Right forelimb (tissue), 1 donor: ENCODE measurements at places on chromosomes 6 and 20.

- DNase-seq = no peak
Measured at GRCh38 chr6:153735761-153736160, 303.3 kb upstream of the OPRM1 start.

DNA sequence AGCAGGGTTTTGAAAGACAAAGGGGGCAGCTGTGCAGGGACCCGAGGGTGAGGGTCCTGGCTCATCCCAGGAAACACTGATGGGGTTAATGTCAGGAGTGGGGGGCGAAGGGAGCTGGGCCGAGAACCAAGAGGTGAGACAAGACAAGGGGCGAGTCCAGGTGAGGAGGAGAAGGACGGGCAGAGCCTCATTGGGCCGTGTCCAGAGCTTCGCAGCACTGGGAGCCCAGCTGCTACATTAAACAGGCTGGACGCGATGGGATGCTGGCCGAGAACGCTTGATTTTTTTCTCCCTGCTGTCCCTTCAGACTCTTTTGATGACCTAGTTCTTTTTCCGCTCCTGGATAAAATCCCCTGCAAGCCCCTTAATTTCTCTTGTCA, 172.8 kb upstream of the SNX9 start:
- peak; percentile 72 for DNase-seq

DNA sequence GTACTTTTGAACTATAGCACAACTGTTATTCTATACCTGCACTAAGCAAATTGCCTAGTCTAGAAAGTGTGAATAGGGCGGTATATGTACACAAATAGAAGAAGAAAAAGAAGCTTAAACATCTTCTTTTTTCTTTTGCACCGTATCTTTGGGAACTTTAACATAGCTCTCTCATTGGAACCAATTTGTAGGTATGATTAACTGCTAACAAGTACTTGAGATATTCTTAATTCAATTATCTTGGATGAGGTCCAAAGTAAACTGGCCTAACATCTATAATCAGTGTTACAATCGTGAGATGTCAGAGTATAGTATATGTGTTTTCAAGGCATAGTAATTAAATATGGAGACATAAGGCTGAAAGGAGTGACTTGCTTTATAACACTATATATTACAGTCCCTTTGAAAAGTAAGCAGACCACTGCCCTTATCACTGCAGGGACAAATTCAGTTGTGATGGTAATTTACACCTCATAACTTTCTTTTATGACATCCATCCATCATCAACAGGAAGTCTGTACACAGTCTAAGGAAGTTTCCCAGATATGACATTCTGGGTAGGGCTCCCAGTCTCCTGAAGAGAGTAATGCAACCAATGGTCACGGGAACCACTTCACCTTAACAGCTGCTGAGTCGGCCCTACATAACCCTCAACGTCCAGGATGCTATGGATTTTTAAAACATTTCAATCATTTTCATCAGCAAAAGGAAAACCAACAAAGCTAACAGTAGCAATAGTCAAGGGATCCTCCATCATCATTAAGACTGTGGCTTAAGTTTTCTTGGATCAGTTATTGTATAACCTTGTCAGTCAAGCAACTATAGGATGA, 37.6 kb downstream of the NKAIN2 start:
- DNase-seq = no peak

- DNase-seq = no peak
Measured at GRCh38 chr6:8075185-8075584, 11.0 kb upstream of the BLOC1S5 start.

DNA sequence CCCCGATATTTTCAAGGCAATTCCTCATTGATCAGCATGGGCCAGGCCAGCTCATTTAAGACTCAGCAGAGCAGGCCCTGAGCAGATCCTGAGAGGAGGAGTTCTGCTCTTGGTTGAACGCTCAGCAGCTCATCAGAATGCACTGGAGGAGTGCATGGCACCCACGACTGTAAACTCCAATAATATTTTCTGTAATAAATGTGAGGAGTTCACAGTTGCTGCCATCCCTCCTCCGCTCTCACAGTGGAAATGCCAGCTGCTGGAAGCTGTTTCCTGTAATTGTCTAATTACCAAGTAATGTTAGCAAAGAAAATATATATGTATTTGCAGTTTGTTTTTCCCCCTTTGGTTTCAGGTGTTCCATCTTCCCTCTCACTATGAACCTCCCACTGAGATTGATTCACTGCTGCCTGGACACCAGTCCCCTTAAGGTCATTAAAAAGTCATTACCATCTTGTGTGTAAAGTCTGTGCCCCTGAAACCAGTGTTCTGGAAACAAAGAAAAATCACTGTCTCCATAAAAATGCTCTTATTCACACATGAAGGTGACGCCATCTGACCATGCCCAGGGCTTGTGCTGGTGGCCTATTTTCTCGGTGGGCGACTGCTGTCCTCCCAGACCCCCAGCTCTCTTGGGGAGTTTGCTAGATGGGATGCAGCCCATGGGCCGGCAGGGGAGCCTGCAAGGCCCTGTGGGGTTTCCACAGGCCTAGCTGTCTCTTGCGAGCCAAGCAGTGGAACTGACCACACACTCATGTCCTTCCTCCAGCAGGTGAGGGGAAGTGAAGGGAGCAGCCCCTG, 374.2 kb downstream of the ZFAND3 start:
- peak; percentile 27 for DNase-seq

- no peak for DNase-seq
Measured at GRCh38 chr6:118869894-118870589, 23.9 kb upstream of the ASF1A start.

GRCh38 chr6:84643778-84644177, 120.6 kb downstream of the TBX18 start:
- DNase-seq = no peak

GRCh38 chr6:138970856-138971425, 17.1 kb downstream of the REPS1 start:
- DNase-seq = no peak

DNA sequence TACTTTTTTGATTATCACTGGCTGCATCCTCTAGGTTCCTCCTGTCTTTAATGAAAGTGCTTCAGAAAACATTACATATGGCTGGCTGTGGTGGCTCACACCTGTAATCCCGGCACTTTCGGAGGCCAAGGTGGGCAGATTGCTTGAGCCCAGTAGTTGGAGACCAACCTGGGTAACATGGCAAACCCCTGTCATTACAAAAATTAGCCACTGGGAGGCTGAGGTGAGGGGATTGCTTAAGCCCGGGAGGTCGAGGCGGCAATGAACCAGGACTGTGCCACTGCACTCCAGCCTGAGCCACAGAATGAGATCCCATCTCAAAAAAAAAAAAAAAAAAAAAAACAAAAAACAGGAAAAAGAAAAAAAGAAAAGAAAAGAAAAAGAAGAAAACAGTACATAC, 35.3 kb downstream of the BEND3 start:
- DNase-seq = no peak

- DNase-seq = no peak
Measured at GRCh38 chr20:17571153-17571527, 1.3 kb downstream of the DSTN start.

GRCh38 chr6:48476257-48476656, 365.3 kb upstream of the PTCHD4 start:
- DNase-seq = no peak

- DNase-seq = peak; percentile 44
Measured at GRCh38 chr6:17725083-17725482, 18.4 kb upstream of the NUP153 start.

DNA sequence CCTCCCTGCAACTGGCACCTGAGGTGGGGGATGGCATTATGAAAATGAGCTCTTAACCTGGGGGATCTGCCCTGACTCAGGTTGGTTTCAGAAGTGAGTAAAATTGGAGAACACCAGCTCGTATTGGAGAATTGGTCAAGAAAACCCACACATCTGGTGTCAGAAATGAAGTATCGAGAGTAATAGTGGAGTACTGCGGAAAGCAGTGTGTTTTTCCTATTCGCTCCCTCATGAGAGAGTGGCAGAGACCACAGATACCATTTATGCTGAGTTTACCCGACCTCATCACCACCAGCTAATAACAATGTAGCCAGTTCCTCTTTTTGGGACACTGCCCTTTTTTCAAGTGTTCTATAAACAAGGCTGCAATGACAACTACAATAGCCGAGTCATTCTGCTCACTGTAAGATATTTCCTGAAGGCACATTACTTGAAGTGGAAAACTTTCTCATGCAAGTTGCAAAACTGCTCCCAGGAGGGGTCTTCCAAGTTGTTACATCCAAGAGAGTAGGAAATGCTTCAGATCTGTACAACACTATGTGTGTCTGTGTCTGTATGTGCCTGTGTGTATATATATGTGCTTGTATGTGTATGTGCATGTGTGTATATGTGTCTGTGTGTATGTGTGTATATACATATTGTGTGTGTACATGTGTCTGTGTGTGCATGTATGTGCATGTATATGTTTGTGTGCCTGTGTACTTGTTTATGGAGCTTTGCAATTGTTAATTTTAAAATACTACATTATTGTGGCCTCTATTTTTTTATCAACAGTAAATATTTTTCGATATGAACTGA, 106.0 kb upstream of the CST7 start:
- peak; percentile 38 for DNase-seq

DNA sequence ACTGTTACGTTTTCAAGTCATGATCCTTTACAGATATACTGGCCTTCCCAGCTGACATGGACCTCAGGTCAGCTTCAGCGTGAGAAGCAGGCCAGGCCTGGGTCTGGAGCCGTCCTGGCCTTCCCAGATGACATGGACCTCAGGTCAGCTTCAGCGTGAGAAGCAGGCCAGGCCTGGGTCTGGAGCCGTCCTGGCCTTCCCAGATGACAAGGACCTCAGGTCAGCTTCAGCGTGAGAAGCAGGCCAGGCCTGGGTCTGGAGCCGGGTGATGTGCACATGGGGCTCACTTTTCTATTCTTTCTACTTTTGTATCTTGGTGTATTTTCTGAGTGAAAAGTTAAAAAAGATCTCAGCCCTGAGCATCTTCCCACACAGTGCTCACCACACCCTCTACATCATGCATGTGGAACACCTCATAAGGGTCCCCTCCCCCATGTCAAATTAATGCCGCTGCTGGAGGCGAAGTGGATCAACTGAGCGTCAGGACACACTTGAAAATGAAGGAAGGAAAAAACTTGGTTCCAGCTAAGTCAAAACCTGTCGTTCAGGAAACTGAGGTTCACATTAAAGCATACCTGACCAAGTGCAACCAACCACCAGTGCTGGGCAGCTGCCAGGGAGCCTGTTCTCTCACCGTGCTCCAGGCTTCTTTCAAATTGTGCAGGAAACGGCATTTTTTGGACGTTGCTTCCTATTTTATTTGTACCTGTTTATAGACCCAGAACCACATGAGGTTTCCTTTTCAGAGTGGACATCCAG, 32.2 kb downstream of the KIF25 start:
- no peak for DNase-seq

DNA sequence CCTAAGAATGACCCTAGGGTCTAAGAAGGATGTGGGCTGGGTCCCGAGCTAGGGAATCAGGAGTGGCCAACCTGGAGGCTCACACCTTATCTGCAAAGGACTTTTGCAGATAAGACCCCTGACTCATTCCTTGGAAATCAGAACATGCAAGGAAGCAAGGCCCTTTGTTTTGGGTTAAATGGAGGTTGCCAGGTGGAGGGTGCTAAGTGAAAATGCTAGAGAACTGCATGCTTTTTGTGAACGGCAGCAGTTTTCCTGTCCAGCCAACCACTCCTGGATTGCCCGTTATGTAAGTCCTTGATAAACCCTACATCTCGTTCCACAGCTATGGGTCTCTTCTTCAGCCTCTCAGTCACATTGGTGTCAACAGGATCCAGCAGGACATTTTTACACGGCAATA, 52.1 kb upstream of the CST7 start:
- no peak for DNase-seq

DNA sequence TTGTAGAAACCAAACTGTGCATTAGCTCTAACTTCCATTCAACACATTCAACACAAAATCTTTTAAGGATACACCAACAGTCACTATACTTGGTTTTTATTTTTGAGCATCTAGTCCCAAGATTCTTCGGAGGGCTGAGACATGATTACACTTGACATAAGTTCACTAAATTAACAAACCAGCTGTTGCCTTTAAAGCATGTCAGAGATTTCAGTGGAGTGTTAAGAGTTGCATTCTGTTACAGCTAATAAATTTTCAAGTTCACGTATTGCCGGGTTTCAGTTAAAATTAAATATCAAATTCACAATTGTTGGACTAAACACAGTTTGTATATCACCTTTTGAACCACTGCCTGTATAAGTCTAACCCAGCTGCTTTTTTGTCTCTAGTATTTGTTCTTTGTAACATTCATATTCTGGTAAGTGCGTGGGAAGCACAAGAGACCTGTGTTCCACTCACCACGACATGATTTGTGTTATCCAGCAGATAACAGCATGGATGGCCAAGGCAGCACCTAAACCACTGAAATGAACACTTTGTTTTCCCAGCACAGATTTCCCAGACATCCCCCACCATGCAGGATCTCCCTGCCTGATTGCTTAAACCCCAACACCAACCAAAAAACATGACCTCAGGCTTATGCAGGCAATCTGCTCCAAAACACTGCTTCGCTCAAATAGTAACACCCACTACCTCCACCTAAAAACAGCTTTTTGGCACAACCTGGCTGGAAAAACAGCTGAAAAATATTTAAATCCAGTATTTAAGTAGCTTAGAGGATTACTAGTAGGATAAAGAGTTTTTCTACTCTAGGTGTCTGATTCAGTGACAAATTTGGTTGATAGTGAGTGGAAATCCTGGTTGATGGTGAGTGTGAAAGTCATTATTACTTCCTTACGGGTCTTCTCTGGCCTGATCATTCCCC, 286.5 kb upstream of the NT5E start:
- DNase-seq = no peak

DNA sequence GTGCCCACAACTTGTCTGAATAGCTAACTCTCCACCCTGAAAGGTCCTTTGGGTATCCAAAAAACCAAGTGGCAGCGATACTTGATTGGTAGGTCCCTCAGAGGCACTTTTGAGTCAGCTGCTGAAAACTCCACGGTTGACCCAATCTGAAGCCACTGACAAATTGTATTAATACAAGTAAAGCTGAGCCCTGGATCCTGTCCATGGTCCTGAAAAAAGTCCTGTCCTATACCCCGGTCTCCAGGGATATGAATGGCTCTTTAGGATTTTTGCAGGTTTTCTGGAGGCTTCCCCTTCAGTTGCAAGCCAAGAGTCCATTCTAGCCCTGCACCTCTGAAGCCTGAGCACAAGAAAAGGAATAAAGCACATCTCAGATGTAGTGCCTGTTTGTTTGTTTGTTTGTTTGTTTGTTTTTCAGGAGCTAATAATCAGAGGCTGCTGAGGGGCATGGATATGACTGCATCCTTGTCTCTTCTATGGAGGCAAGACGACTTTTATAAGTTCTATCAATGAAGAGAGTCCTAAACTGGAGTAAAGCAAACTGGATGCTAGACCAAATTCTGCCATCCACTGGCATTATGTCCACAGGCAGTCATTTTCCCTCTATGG, 1.7 kb upstream of the SLC12A5 start:
- DNase-seq = peak; percentile 53

DNA sequence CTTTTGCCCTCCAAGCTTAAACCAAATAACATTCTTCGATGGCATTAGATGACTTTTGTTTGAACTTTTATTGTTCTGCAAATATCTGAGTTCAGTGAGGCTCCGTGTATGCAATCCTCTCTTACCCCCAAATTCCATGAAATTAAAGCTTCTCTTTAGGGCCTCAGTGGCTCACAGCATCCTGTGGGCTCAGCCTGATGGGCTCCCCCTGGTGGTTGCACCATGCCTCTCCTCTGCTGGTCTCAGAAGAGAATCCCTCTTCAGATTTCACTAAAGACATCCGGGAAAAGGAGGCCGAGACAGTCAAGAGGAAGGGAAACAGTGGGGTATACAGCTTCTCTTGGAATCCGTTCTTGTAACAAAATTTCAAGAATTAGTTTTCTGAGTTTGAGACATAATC, 331.6 kb upstream of the NT5E start:
- DNase-seq = no peak

- peak; percentile 70 for DNase-seq
Measured at GRCh38 chr6:10720265-10720959, 2.5 kb upstream of the TMEM14C start.

- no peak for DNase-seq
Measured at GRCh38 chr6:56168596-56168995, 78.8 kb downstream of the COL21A1 start.
